ENCODE measurements at places on chromosomes 11 and 22.

- DNase-seq, result no peak
- no peak overlapping the region for H3K27ac ChIP-seq
- no peak overlapping the region for H3K4me3 ChIP-seq
- H3K36me3 ChIP-seq, result no peaks in the 10 kb centered on the region
- H3K4me1 ChIP-seq, result no peaks in the 10 kb centered on the region
- peaks cover 6% of the 10 kb centered on the region for H3K27me3 ChIP-seq
Measured at GRCh38 chr11:111128076-111128870, 117.3 kb upstream of the POU2AF2 start.

DNA sequence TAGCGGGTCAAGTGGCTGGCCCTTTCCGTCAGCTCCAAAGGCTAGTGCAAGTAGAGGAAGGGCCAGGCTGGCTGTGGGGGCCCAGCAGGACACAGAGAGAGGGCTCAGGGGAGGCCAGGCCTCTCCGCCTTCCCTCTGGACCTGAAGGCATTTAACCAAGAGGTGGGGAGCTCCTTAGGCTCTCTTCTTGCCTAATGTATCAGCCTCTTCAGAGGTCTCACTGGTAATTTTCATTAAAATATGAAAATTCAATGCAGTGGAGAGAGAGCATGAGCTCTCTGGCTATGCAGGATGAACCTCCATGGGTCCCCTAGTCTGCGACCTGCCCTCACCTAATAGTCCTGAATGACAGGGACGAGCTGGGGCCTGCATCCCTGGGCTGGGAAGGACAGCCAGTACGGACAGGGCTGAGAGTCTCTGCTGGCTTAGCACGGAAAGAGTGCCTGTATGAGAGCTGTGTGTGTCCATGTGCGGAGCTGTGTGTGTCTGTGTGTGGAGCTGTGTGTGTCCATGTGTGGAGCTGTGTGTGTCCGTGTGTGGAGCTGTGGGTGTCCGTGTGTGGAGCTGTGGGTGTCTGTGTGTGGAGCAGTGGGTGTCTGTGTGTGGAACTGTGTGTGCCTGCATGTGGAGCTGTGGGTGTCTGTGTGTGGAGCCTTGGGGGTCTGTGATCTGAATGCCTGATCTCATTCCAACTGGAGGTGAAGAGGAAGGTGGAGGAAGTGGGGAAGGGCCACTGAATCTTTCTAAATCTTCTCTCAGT is 2.4 kb downstream of the ALX4 start:
- H3K27me3 ChIP-seq, result peaks cover 89% of the 10 kb centered on the region
- H3K36me3 ChIP-seq, result no peaks in the 10 kb centered on the region
- no peak overlapping the region for H3K4me3 ChIP-seq
- H3K4me1 ChIP-seq, result peaks cover 27% of the 10 kb centered on the region
- DNase-seq, result no peak
- H3K27ac ChIP-seq, result no peak overlapping the region

DNA sequence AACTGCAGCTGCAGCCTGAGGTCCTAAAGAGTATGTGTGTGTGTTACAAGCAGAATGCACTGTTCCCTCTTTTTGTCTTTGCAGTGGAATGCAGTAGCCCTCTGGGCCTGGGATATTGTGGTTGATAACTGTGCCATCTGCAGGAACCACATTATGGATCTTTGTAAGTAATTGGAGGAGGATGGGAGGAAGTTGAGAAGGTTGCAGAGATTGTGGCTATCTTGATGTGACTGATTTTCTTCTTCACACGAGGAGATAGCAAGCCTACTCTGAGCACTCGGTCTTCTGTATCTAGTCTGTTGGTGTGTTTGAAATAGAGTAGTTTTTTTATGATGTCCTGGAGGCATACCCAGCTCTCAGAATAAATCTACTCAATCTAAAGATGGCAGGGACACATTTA is 2.3 kb downstream of the RBX1 start:
- H3K4me1 ChIP-seq, result peaks cover 28% of the 10 kb centered on the region
- peaks cover 45% of the 10 kb centered on the region for H3K36me3 ChIP-seq
- H3K27me3 ChIP-seq, result no peaks in the 10 kb centered on the region
- no peak for DNase-seq
- peak overlapping the region; percentile 38 for H3K27ac ChIP-seq
- peak overlapping the region; percentile 95 for H3K4me3 ChIP-seq

DNA sequence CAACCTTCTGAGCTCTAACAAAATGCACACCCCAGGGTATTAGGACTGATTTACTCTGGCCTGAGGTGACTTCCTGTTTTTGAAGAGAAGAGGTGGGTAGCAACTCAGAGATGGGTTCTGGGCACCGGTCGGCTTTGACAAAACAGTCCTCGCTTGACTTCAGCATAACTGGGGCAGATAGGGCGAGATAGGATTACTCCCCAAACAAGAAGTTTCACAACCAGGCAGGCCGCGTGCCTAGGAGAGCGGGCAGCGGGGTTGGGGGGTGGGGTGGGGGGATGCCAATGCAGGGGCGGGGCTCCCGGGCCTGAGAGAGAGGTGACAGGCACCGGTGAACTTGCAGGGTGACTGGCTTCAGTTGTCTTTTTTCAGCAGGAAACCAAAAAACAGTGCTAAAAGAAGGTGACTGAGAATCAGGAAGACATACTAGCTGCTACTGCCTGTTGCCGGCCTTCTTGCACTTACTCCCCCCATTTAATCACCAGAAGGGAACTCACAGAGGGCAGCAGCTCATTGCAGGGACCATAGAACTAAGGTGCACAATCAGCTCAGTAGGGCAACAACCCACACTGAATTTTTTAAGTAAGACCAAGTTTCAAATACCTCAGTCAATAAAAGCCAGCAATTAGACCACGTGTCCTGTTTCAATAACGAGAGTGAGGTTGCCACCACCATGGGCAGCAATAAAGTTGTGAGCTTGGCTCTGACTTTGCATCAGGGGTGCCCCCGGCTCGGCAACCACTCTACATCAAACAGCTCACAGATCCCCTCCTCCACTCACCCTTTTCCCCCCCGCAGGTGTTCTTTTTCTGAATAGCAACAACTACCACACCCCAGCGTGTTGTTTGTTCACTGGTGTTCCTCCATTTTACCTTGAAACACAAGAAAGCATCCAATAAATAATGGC is 37.2 kb upstream of the ETS1 start:
- H3K4me3 ChIP-seq, result peak overlapping the region; percentile 53
- peak; percentile 46 for DNase-seq
- H3K36me3 ChIP-seq, result no peaks in the 10 kb centered on the region
- H3K27ac ChIP-seq, result peak overlapping the region; percentile 95

- peak; percentile 38 for DNase-seq
- no peaks in the 10 kb centered on the region for H3K27me3 ChIP-seq
- H3K4me3 ChIP-seq, result peak overlapping the region; percentile 83
- H3K36me3 ChIP-seq, result no peaks in the 10 kb centered on the region
- H3K4me1 ChIP-seq, result peaks cover 26% of the 10 kb centered on the region
- peak overlapping the region; percentile 29 for H3K27ac ChIP-seq
Measured at GRCh38 chr22:38203090-38203810, 1.5 kb downstream of the MAFF start.
